Fibroblast of the conjunctiva (primary cell): ENCODE measurements at places on chromosomes 2 and 18.

DNA sequence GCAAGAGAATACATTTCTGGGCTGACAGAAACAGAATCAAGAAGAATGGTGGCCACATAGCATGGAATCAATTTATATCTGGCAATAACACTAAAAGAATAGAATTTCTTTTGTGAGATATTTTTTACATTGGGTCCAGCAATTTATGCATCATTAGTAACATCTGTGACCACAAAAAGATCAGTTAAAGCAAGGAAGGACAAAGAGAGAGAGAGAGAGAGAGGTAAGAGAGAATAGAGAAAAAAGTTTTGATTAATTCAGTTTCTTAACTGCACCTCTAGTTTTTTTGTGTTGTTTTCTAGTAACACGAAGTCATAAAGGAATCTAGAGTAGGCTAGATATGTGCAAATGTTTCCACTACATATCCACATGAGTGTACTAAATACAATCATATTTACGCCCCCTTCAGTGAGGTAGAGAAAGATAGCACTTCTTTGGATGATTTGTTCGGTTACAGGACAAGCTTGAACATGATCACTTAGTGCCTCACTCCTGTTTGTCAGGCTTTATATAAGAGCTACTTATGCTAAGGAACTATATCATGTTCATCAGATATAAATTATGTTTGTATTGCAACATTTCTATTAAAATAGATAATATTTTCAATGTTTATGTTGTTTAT is 247.4 kb upstream of the COL3A1 start:
- no peak for DNase-seq

DNA sequence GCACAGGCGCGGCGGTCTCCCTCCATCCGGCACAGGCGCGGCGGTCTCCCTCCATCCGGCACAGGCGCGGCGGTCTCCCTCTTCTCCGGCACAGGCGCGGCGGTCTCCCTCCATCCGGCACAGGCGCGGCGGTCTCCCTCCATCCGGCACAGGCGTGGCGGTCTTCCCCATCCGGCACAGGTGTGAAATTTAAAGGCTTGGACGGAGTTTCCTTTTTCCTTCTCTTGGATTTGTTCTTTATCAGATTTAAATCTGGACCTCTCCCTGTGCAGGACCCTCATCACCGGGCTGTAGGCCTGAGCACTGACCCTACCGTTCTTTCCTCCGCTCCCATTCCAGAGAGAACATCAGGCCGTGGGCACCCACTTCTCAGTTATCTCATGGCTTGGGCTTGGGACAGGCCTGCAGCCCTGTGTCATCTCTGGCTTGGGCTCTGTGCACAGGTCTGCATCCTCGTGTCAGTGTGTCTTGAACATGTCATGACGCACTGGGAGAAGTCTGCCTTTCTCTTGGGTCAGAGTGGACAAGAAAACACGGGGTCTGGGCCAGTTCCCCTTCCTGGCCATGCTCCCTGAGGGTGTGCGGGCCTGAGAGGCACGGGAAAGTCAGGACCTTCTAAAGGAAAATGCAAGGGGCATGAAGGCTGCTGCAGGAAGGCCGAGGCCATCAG is 53.9 kb upstream of the PXDN start:
- no peak for DNase-seq

GRCh38 chr2:219698748-219699439 is 71.5 kb downstream of the SLC4A3 start:
- no peak for DNase-seq

DNA sequence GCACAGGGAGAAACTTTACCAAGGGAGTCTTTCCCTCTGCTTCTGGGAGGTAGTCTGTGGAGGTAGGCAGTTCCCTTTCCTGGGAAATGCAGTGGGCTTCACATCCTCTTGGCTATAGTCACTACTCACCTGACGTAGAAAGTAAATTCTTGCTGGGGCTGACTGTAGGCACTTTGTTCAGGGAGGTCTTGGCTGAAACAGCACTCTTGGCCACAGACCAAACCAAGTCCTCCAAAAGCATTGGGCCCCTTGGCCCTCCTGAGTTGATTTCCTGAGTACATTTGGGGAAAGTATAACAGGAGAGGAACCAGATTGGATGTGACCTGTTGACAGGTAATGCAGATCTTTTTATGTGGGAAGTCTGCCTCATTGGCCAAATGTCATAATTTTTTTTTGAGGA is 108.9 kb downstream of the MGAT5 start:
- no peak for DNase-seq

DNA sequence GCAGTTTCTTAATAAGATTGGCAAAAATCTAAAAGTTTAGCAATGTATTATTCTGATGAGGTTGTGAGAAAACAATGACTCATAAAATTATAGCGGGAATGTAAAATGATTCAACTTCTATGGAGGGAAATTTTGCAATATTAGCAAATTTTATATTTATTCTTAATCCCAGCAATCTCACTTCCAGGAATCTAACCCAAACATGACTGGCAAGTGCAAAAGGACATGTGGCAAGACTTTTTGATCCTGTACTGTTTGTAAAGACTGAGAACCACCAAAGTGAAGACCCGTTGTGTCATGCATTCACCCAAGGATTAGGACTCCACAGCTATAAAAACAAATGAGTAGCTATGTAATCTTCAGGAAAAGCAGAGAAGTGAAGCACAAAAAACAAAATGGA is 234.8 kb upstream of the KYNU start:
- no peak for DNase-seq

GRCh38 chr2:57182916-57183315 is 863.7 kb upstream of the VRK2 start:
- no peak for DNase-seq

- no peak for DNase-seq
Measured at GRCh38 chr2:25339211-25339674, 2.5 kb downstream of the DNMT3A start.

DNA sequence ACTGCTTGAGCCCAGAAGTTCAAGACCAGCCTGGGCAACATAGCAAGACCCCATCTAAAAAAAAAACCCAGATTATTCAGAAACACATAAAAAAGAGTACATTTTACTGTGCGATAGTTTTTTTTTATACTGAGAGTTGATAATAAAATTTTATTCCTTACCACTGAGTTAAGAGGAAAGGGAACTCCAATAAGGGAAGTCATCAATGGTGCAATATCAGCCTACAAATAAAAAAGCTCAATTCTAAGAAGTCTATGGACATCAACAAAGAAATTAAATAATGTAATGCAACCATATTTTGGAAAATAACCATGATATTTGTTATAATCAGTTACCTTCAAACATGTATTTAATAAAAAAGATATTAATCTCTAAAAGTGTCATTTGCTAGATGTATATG is 46.6 kb downstream of the PIGN start:
- DNase-seq, result no peak

DNA sequence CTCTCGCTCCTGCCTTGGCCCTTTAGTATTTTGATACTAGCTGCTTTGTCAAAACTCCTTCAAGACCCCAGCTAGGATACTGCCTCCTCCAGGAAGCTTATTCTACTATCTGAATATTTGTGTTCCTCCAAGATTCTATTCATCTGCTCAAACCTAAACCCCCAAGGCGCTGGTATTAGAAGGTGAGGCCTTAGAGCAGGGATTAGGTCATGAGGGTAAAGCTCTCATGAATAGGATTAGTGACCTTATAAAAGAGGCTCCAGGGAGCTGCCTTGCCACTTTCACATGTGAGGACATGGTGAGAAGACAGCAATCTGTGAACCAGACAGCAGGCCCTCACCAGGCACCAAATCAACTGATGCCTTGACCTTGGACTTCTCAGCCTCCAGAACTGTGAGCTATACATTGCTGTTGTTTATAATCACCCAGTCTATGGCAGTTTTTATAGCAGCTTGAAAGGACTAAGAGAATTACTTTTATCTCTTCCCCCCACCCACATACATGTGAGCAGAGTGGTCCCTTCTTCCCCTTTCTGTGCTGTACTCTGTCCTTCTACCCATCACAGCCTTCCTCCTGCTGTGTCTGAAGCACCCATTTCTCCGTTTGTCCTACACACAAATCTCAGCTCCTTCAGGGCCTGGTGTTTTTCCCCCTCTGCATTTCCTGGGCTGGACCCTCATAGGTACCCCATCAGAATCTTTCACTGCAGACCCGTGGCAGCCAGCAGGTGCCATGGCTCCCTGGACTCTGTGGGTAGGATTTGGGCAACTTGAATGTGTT is 54.5 kb downstream of the HS1BP3 start:
- no peak for DNase-seq

DNA sequence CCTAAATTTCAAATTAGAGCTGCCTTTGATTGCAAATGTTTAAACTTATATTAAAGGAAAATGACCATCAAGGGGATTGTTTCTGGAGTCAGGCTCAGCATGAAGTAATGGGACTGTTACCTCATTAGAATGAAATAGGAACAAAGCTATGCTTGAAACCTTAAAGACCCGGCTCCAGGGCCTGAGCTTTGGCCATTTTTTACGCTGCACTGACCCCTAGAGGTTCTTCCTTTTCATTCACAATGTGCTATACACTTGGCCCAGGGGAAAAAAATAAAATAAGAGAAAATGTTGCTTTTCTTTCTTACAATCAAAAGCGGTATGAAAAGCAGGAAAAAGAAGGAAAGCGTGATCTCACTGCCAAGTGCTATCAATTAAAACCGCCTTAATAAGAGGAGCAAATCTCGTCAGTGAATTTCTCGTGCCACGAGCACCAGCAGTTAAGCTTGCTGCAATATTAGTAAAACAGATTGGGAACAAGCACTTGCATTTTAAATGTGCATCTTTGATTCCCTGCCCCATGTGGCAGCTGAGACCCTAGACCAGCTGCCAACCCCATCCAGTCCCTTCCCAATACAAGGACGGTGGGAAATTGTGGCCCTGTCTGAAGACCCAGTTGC is 96.6 kb downstream of the MBD2 start:
- peak; percentile 49 for DNase-seq

- no peak for DNase-seq
Measured at GRCh38 chr2:55999790-56000189, 76.2 kb upstream of the EFEMP1 start.

DNA sequence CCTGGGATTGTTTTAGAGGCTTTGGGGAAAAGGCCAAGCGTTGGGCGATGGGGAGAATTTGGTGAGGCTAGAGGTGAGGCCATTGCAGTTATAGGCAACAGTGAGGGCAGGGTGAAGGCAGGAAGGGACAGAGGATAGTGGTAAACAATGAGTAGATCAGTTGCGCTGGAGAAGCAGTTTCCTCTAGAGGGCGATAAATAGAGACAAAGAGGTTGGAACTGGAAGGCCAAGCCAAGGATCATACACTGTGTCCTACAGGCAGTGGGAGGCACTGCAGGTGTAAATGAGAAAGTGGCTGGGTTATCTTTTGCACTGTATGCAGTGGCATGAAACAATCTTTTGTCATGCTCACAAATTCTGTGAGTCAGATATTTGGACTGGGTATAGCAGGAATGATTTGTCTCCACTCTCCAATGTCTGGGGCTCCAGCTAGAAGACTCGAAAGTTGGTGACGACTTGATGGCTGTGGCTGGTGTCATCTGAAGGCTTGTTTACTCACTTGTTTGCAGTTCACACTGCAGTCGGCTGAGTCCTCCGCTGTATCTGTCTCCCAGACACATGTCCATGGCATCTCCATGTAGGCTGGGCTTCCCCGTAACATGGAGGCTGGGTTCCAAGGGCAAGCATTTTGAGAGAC is 82.1 kb downstream of the TNP1 start:
- DNase-seq, result peak; percentile 30
